ENCODE measurements at places on chromosomes 11 and 22.

DNA sequence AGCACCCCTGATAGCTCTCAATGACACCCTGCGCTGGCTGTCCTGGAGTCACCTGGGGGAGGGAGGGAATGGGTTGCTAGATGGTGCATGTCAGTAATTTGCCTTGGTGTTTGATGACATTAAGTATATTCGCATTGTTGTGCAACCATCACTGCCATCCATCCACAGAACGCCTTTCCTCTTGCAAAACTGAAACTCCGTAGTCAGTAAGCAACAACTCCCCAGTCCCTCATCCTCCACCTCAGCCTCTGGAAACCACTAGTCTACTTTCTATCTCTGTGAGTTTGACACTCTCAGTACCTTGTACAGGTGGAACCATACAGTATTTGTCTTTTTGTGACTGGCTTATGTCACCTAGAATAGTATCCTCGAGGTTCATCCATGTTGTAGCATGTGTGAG, 62.6 kb downstream of the PKNOX2 start:
- H3K4me3 ChIP-seq: no peak overlapping the region
- DNase-seq: no peak
- H3K36me3 ChIP-seq: no peaks in the 10 kb centered on the region
- H3K27me3 ChIP-seq: peaks cover 43% of the 10 kb centered on the region
- no peaks in the 10 kb centered on the region for H3K4me1 ChIP-seq

DNA sequence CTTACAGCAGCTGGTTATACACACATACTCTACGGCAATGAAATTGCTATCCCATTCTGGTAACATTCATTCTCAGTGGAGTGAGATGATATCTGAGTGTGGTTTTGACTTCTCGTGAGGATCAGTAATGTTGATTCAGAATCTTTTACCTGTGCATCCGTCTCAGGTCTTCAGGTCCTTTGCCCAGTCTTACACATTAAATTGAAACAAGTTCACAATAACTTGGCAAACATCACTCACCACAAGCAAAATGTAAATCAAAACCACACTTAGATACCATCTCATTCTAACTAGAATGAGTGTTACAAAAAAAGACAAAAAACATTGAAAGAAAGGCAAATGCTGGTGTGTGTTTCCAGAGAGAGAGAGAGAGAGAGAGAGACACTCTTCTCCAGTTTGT, 14.0 kb downstream of the RGL4 start:
- DNase-seq: no peak
- H3K4me1 ChIP-seq: peaks cover 18% of the 10 kb centered on the region
- no peaks in the 10 kb centered on the region for H3K27me3 ChIP-seq
- H3K27ac ChIP-seq: no peak overlapping the region
- peaks cover 40% of the 10 kb centered on the region for H3K36me3 ChIP-seq

DNA sequence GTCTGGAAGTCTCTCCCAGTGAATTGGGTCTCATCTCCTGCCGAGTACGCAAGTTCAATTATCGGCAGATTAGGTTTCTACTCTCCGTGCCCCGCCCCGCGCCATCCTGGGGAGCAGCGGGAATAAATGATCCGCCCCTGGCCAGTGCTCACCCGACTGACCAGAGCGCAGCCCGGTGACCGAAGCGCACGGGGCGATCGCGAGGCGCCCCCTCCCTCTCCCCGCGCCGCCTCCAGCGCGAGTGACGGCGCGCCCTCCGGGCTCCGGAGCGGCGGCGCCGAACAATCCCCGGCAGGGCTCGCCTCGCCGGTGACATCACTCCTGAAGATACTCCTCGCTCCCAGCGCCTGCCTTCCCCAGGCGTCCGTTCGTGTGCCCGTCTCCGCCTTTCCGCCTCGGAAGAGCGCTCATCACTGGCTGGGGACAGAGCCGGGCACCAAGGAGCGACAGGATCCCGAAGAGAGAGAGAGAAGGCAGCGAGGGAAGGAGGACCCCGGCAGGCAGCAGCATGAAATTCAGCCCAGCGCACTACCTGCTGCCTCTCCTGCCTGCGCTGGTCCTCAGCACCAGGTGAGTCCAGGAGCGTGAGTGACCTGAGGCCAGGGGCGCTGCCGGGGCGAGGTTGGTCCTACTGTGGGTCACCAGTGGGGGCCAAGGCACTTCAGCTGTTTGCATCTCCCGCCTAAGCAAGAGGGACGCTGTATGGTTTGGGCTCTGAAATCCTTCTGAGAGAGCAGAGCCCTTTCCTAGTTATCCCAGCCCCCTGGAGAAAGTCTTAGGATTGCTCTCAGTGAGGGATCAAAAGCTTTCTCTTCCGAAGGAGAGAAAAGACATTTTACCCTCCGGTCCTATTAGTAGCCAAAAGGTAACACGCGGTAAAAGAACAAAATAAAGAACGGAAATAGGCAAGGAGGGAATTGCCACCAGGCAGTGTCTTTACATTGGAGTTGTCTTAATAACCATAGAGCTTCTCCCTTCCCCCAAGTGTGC, at the start of gene LUZP2:
Gene LUZP2, plus strand, starts transcription at position 318 of the 990 bp plus-strand sequence.
- no peaks in the 10 kb centered on the region for H3K4me1 ChIP-seq
- H3K36me3 ChIP-seq: no peaks in the 10 kb centered on the region
- H3K4me3 ChIP-seq: no peak within 1 kb of the TSS
- no peak for DNase-seq
- no peaks in the 10 kb centered on the region for H3K27me3 ChIP-seq

DNA sequence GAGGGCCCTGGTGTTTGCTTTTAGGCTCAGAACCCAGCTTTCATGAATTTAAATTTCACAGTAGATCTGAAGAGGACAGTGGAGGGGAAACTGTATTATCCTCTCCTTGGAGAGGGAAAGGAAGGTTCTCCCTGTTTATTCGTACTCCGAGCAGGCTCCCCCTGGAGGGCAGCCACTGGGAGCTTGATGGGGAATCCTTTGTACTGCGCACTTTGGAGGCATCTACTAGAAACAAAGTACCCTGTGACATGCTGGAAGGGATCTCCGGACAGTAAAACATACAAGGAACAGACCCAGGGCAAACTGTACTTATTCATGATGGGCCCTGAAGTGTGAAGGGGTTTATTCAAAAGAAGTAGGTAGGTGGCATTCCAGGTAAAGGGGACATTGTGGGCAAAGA, 27.2 kb downstream of the NAV2 start:
- DNase-seq: no peak
- H3K27ac ChIP-seq: peak overlapping the region; percentile 42
- no peaks in the 10 kb centered on the region for H3K27me3 ChIP-seq
- H3K4me3 ChIP-seq: no peak overlapping the region
- peaks cover 58% of the 10 kb centered on the region for H3K4me1 ChIP-seq

GRCh38 chr22:10961043-10961860, 4566.7 kb upstream of the OR11H1 start:
- no peaks in the 10 kb centered on the region for H3K4me1 ChIP-seq
- peaks cover 16% of the 10 kb centered on the region for H3K36me3 ChIP-seq
- no peak overlapping the region for H3K4me3 ChIP-seq
- no peak overlapping the region for H3K27ac ChIP-seq
- peaks cover 3% of the 10 kb centered on the region for H3K27me3 ChIP-seq
- no peak for DNase-seq

- peaks cover 44% of the 10 kb centered on the region for H3K36me3 ChIP-seq
- H3K27me3 ChIP-seq: no peaks in the 10 kb centered on the region
- no peak for DNase-seq
- H3K4me3 ChIP-seq: peak within 1 kb of the TSS; percentile 95
Observed at GRCh38 chr11:111540114-111540936, at the start of gene LAYN. LAYN (plus strand) TSS chr11:111540720; CDS start chr11:111540844, 124 bp downstream.

DNA sequence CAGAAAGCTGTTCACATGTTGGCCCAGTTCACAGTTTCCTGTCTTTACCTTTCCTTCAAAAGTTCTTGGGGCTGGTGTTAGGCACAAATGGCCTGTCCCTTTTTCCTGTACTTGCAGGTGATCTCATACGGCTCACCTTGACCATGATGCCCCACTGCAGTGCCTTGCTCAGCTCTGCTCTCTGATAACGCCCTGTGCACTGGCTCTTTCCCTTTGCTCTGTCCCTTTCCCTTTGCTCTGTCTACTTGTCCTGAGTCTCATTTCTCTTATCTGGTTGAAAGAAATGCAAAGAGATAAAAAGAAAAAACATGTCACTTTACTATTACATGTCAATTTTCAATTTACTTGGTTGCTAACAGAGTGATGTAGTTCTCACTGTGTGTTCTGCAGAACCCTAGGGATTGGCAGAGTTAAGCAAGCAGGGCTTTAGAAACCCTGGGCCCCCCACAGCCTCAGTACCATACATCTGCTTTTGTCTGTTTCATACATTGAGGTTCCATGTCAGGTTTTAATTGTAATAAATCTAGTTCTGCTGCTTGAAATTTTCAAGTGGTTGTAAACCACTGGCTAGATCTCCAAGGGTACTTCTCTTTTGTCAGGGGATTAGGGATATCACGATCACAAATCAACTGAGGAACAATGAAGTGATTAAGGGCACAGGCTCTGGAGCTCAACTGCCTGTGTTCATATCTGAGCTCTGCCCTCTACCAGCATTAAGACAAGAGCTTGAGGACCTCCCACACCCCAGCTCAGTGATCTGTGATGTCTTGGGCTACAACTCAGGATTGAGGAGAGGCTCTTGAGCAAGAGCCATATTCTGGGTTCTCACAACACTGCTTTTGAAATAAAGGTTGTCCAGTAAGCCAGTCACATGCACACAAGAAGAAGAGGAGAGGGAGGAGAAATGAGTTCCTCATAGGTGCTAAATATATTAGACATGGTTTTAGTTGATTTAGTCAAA, 16.3 kb upstream of the SORL1 start:
- no peak overlapping the region for H3K27ac ChIP-seq
- no peak for DNase-seq
- H3K27me3 ChIP-seq: peaks cover 16% of the 10 kb centered on the region

GRCh38 chr11:95991101-95991500, 67.2 kb upstream of the MTMR2 start:
- peaks cover 41% of the 10 kb centered on the region for H3K4me1 ChIP-seq
- peak overlapping the region; percentile 86 for H3K27ac ChIP-seq
- peaks cover 50% of the 10 kb centered on the region for H3K36me3 ChIP-seq

DNA sequence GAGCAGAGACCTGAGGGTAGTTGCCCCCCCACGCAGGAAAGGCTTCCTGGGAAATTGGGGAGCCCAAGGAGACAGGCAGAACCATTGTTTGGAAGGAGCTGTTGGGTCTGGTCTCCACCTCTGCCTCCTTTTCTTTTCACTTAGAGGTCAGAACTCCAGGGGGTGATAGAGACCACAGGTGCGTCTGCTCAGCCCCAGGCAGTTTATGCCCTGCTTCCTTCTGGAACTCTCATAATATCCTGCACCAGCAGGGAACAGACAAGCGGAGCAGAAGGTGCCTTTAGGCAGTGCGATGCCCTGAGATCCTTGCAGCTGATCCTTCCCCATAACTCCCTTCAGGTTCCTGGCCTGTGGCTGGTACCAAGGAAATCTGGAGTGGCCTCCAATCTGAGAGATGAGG, 120.2 kb downstream of the NECTIN1 start:
- peaks cover 48% of the 10 kb centered on the region for H3K27me3 ChIP-seq
- no peak overlapping the region for H3K27ac ChIP-seq
- no peak overlapping the region for H3K4me3 ChIP-seq

GRCh38 chr11:36074941-36075431, 131.1 kb downstream of the LDLRAD3 start:
- DNase-seq: peak; percentile 78
- H3K27ac ChIP-seq: peak overlapping the region; percentile 68
- H3K27me3 ChIP-seq: peaks cover 5% of the 10 kb centered on the region
- no peak overlapping the region for H3K4me3 ChIP-seq
- peaks cover 12% of the 10 kb centered on the region for H3K36me3 ChIP-seq
- peaks cover 41% of the 10 kb centered on the region for H3K4me1 ChIP-seq

DNA sequence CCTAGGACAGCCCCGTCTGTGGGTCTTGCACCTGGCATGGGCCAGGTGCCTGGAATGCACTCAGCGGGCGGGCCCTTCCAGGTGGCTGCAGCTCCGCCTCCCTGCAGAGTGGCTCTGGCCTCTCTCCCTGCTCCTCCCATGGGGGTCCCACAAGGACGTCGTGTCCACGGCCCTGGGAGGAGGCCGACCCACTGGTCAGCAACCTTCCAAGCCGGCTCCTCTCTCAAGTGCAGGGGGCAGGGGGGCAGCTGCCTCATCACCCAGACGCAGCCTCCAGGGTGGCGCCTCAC, 41.9 kb downstream of the CERK start:
- peaks cover 14% of the 10 kb centered on the region for H3K36me3 ChIP-seq
- H3K4me3 ChIP-seq: no peak overlapping the region
- DNase-seq: no peak
- no peaks in the 10 kb centered on the region for H3K4me1 ChIP-seq

DNA sequence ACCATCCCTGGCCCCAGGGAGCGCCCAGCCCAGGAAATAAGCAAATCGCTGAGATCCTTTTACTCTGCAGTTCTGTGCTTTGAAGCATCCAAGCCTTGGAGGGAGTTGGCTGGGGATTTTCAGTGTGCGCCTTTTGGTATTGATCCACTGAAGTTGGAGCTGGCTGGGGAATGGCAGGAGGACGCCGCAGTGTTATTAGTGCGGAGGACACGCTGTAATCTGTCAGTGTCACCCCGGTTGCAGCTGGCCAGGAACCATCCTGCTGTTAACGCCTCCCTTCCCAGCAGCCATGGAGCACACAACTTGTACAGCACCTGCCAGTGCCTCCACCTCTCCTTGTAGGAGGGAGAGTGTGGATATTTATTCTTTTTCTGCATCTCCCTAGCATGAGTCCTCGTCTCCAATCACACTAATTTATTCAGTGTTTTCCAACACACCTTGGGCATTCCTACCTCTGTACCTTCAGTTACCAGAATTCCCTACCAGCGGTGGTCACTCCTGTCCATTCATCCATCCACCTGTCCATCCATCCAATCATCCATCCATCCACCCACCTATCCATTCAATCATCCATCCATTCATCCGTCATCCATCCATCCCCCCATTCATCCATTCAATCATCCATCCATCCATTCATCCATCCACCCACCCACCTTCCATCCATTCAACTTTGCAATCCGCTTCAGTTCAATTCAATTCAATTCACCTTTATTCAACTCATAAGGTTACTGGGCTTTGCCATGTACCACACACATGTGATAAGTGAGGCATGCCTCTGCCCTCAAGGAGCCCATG, 21.9 kb upstream of the EIF3D start:
- no peak for DNase-seq
- peaks cover 32% of the 10 kb centered on the region for H3K4me1 ChIP-seq
- H3K4me3 ChIP-seq: no peak overlapping the region
- no peaks in the 10 kb centered on the region for H3K36me3 ChIP-seq
- H3K27ac ChIP-seq: no peak overlapping the region

DNA sequence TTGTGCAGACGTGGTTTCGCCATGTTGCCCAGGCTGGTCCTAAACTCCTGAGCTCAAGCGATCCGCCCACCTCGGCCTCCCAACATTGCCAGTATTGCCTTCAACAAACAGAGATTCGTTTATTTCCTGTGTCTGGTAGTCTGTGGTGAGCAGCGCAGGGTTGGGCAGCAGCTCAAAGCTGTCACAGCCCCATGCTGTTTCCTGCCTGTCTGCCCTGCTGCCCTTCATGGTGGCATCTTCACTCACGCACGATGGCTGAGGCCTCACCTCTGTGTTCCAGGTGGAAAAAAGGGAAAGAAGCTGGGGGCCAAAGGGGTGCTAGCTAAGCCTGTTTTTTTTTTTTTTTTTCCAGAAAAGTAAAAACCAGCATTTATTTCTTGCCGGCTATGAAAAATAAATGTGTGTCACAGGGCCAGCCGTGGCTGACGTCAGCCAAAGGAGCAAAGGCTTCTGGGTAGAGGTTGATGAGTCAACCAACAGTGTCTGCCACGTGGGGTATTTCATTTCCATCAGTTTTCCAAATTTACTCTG, 28.8 kb downstream of the TBC1D22A start:
- H3K4me3 ChIP-seq: no peak overlapping the region
- peak overlapping the region; percentile 76 for H3K27ac ChIP-seq
- H3K36me3 ChIP-seq: peaks cover 6% of the 10 kb centered on the region
- peak; percentile 36 for DNase-seq
- H3K4me1 ChIP-seq: peaks cover 7% of the 10 kb centered on the region
- peaks cover 1% of the 10 kb centered on the region for H3K27me3 ChIP-seq

GRCh38 chr11:132988411-132988810, 543.9 kb downstream of the OPCML start:
- H3K36me3 ChIP-seq: no peaks in the 10 kb centered on the region
- no peak overlapping the region for H3K27ac ChIP-seq
- H3K4me3 ChIP-seq: no peak overlapping the region
- DNase-seq: no peak
- peaks cover 14% of the 10 kb centered on the region for H3K27me3 ChIP-seq
